ENCODE measurements at places on chromosomes 1 and 21. TPM values are rescaled to one million over a fixed set of nuclear protein-coding genes. Genes with fewer than 3 reads are reported as not detected.

The ETV3 gene
- total RNA-seq = 26.6 TPM

The ARHGEF16 gene
- 20.7 TPM for total RNA-seq

The TLR5 gene
- 0.94 TPM for total RNA-seq

The CLIC6 gene
- total RNA-seq = 1.3 TPM

The PIK3R3 gene
- total RNA-seq = 13.6 TPM

The CACNA1E gene
- total RNA-seq = 2.6 TPM

DNA sequence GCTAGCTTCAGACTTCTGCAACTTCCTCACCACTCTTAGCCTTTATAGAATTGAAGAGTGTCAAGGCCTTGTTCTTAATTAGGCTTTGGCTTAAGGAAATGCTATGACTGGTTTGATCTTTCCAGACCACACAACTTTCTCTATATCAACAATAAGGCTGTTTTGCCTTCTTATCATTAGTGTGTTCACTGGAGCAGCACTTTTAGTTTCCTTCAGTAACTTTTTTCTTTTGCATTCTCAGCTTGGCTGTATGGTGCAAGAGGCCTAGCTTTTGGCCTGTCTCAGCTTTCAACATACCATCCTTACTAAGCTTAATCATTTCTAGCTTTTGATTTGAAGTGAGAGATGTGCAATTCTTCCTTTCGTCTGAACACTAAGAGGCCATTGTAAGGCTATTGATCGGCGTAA, 8.6 kb downstream of the PRKACB start:
- no peak overlapping the region for H3K27ac ChIP-seq
- no peaks in the 10 kb centered on the region for H3K36me3 ChIP-seq
- H3K4me1 ChIP-seq = no peaks in the 10 kb centered on the region
- DNase-seq = no peak

DNA sequence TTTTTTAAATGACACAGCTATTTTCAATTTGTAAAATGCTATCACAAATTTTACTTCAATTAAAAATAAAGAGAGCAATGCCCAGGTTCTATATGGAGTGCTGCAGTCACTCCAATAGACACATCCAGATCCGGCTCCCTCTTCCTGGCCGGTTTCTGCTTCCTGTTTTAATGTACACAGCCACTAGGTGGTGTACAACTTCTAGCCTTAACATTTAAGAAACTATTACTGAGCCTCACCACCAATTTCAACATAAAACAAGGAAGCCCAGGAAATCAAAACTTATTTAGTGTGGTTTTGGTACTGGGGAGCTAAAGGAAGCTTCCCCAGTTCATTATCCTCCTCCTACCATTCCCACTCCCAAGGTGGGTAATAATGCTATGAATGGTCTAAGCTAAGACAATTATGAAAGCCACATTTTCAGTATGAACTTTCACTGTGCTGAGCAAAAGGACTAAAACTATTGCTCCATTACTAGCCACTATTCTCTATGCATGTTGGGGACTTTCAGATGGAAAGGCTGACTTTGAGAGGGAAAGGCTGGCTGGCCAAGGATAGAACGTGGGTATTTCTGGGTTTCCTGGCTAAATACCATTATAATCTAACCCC, 25.5 kb upstream of the MTMR11 start:
- no peak overlapping the region for H3K27ac ChIP-seq
- no peak for DNase-seq
- no peaks in the 10 kb centered on the region for H3K27me3 ChIP-seq
- peaks cover 60% of the 10 kb centered on the region for H3K36me3 ChIP-seq
- H3K4me1 ChIP-seq = no peaks in the 10 kb centered on the region

DNA sequence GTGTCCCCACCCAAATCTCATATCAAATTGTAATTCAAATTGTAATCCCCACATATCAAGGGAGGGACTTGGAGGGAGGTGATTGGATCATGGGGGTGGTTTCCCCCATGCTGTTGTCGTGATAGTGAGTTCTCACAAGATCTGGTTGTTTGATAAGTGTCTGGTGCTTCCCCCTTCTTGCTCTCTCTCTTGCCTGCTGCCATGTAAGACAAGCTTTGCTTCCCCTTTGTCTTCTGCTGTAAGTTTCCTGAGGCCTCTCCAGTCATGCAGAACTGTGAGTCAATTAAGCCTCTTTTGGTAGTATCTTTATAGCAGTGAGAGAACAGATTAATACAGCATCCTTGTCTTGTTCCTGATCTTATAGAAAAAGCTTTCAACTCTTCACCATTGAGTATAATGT, 6.5 kb upstream of the LRRC39 start:
- DNase-seq = no peak
- no peaks in the 10 kb centered on the region for H3K4me1 ChIP-seq
- H3K27ac ChIP-seq = no peak overlapping the region
- H3K36me3 ChIP-seq = no peaks in the 10 kb centered on the region
- no peaks in the 10 kb centered on the region for H3K27me3 ChIP-seq

DNA sequence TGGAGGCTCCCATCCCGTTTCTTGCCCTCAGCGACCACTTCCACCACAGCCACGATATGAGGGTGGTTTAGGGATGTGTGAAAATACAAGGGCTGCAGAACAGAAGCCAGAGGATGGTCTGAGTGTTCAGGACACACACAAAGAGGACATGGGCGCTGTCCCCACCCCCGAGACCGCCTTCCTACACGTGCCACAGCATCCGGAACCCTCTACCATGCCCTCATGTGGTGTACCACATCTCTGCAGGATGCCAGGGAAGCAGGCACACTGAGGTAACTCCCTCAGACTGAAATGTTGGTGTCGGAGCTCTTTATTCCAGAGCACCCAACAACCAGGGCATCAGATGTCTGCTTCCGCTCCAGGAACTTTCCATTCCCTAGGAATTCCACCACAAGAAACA, 23.1 kb downstream of the NPHP4 start:
- H3K27ac ChIP-seq = no peak overlapping the region
- H3K4me1 ChIP-seq = no peaks in the 10 kb centered on the region

DNA sequence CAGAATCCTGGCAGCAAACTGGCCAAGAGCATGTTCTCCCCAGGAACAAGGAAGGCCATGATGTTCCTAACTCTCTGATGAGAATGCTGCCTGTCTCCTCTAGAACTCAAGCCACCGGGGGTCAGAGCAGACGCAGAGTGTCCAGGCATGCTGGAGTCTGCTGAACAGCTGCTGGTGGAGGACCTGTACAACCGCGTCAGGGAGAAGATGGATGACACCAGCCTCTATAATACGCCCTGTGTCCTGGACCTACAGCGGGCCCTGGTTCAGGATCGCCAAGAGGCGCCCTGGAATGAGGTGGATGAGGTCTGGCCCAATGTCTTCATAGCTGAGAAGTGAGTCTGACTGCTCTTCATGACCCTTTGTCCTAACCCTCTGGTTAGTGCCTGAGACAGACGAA, 23.4 kb downstream of the STYXL2 start:
- no peak overlapping the region for H3K4me3 ChIP-seq
- H3K27me3 ChIP-seq = no peaks in the 10 kb centered on the region
- no peak overlapping the region for H3K27ac ChIP-seq
- no peak for DNase-seq
- H3K4me1 ChIP-seq = peaks cover 13% of the 10 kb centered on the region

DNA sequence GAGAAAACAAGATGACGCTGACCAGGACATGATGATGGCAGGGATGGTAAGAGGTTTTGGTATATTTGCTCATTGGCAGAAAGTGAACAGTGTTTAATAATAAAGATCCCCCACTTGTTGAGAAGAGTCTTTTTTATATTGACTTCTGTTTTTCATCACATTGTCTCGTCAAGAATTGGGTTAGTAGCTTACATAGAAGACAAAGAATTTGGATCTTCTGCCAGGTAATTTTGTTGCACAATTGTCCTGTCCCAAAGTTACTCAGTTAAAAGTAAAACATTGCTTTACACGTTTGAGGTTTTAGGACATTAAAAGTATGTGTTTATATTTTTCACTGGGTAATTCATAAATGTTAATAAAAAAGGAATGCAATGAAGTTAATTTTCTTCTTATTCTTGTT, 48.3 kb upstream of the LAMC2 start:
- no peak overlapping the region for H3K27ac ChIP-seq
- no peak overlapping the region for H3K4me3 ChIP-seq
- H3K27me3 ChIP-seq = no peaks in the 10 kb centered on the region
- peaks cover 18% of the 10 kb centered on the region for H3K36me3 ChIP-seq

- no peak for DNase-seq
- H3K36me3 ChIP-seq = no peaks in the 10 kb centered on the region
- H3K4me3 ChIP-seq = no peak overlapping the region
- no peak overlapping the region for H3K27ac ChIP-seq
- peaks cover 5% of the 10 kb centered on the region for H3K4me1 ChIP-seq
Measured at GRCh38 chr1:179825798-179826460, 51.7 kb downstream of the TOR1AIP2 start.

DNA sequence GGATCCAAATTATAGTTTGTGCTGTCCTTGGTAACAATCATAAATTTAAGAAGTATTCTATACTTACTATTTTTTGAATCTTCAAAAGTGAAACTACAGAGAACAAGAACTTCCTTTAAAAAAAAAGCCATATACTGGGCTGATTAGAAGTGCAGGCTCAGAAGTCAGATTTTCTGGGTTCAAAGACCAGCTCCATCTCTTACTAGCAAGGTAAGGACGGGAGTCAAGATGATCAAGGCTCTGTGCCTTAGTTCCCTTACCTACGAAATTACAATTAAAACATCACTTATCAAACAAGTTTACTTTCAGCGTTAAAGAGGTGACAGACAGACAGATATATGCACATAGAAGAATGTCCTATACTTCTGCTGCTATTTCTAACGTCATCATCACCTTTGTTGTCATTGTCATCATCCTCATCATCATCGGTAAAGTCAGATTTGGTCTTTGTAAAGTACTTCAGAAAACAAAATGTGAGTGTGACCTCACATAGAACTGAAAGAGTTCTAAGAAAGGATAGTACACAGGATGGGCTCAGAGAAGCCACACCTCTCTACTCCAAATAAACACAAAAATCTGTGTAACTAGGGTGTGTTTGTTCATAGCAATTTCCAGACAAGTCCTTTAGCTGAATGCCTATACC, 178.7 kb downstream of the VAV3 start:
- DNase-seq = no peak
- no peak overlapping the region for H3K4me3 ChIP-seq
- H3K4me1 ChIP-seq = no peaks in the 10 kb centered on the region
- H3K27ac ChIP-seq = no peak overlapping the region
- no peaks in the 10 kb centered on the region for H3K36me3 ChIP-seq

GRCh38 chr1:245762396-245762910, 607.7 kb downstream of the KIF26B start:
- H3K4me3 ChIP-seq = no peak overlapping the region
- no peaks in the 10 kb centered on the region for H3K27me3 ChIP-seq
- H3K4me1 ChIP-seq = peaks cover 5% of the 10 kb centered on the region

- peak overlapping the region; percentile 98 for H3K27ac ChIP-seq
- no peaks in the 10 kb centered on the region for H3K27me3 ChIP-seq
- peaks cover 19% of the 10 kb centered on the region for H3K4me1 ChIP-seq
- DNase-seq = peak; percentile 79
- peaks cover 10% of the 10 kb centered on the region for H3K36me3 ChIP-seq
Measured at GRCh38 chr1:150162862-150163706, 13.4 kb downstream of the PLEKHO1 start.

DNA sequence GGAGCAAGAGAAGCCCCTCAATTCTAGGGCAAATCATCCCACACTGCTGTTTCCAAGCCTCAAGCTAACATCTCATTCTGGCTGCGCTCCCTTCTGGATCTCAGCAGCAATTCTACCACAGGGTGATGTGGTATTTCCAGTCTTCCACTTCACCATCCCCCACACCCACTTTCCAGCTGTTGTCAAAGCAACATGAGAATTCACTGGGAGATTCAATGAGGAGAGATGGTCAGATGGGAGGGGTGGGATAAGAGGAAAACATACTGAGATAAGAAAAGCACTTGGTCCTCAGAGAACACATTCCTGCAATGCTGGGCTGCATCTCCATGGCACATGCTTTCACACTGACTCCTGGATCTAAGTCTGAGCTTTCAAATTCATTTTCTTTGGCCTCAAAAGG, 47.3 kb upstream of the LRRC52 start:
- H3K27ac ChIP-seq = no peak overlapping the region
- H3K4me1 ChIP-seq = no peaks in the 10 kb centered on the region
- H3K27me3 ChIP-seq = no peaks in the 10 kb centered on the region
- no peaks in the 10 kb centered on the region for H3K36me3 ChIP-seq

DNA sequence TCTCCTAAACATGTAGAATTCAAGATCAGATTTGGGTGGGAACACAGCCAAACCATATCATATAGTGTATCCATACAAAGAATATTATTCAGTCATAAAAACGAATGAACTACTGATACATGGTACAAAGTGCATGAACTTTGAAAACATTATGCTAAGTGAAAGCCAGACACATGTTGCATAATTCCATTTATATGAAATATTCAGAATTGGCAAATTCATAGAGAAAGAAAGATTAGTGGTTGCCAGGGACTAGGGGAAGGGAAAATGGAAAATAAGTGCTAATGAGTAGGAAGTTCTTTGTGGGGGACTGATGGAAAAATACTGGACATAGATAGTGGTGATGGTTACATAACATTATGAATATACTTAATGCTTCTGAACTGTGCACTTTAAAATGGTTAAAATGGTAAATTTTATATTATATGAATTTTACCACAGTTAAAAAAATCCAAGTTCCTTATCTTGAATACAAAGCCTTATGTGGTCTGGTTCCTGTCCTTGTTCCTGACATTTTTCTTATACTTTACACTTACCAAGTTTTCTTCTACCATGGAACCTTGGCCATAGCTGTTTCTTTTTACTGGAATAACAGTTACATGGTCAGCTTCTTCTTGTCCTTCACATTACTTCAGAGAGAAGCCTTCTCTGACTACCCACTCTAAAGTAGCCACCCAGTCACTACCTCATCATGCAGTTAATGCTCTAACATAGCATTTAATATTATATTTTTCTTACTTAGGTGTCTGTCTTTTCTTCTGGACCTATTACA, 64.0 kb downstream of the CCDC18 start:
- H3K27ac ChIP-seq = no peak overlapping the region
- no peaks in the 10 kb centered on the region for H3K4me1 ChIP-seq
- no peak for DNase-seq
- no peaks in the 10 kb centered on the region for H3K27me3 ChIP-seq
- H3K4me3 ChIP-seq = no peak overlapping the region

DNA sequence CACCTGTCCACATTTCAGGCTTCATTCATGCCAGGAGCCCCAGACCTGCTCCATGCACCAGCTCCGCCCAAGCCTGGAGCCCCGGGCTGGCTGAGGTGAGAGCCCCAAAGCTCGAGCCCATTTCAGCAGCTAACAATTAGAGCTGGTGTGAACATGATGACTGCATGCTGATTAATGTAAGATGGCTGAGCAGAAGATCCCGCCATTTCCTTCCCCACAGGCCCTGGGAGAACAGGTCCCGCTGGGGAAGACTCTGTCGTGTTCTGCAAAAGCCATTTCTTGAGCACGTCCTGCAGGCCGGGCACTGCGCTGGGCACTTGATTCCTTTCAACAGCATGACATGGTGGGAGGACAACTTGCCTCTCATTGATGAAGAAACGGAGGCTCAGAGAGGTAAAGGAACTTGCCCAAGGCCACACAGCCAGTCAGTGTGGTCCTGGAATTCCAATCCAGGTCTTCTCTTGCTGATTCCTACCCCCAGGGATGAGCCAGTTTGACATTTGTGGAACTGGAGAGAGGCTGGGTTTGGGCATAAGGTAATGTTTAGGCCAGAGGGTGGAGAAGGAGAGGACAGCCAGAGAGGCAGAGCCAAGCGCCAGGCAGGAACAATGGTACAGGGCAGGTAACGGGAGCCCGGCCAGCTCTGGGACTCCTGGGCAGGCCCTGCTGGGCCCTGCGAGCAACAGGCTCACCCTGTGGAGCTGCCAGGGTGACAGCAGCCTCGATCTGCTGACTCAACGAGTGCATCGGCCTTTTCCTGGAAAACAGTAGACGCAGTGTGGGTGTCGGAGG, 28.1 kb upstream of the EPHA2 start:
- H3K4me1 ChIP-seq = peaks cover 4% of the 10 kb centered on the region
- H3K36me3 ChIP-seq = no peaks in the 10 kb centered on the region
- no peak overlapping the region for H3K4me3 ChIP-seq
- H3K27me3 ChIP-seq = no peaks in the 10 kb centered on the region
- H3K27ac ChIP-seq = 0 out of 2 replicates have a peak overlapping the region, but pooled peaks have one; percentile 15
- no peak for DNase-seq
